BE2C (cell line): ENCODE measurements at places on chromosomes 13 and 19.

- no peak for DNase-seq
These were observed 67.1 kb downstream of the KDM4B start for GRCh38 chr19:5035793-5036697.

DNA sequence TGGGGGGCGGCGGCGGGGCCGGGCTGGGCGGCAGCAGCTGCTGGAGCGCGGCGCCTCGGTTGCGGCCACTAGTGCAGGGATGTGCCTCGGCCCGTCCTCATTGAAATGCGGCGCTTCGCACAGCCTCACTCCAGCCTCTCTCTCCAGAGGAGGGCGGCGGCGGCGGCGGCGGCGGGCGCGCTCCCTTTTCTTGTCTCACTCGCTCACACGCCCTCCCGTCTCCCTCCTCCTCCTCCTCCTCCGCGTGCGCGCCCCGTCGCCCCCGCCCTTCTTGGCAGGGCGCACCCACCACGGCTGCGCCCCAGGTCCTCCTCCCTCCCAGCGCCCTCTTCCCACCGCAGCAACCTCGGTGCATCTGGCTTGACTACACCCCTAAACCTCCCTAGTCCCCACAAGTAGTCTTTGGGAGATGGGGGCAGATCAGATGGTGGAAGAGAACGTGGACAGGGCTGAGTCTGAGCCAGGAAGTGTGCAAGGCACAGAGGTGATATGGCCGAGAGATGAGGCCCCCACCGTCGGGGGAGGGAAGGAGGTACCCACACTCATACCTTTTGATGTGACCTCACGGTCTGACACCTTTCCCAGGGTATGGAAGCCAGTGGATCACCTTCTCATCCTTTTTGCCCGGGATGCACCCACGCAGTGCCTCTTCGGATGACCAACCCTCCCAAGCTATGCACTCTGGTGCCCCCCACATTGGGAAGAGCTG is at the start of gene DCLK1:
DCLK1 (minus strand) TSS at position 161 of the 709 bp plus-strand sequence.
- DNase-seq, result peak; percentile 74

DNA sequence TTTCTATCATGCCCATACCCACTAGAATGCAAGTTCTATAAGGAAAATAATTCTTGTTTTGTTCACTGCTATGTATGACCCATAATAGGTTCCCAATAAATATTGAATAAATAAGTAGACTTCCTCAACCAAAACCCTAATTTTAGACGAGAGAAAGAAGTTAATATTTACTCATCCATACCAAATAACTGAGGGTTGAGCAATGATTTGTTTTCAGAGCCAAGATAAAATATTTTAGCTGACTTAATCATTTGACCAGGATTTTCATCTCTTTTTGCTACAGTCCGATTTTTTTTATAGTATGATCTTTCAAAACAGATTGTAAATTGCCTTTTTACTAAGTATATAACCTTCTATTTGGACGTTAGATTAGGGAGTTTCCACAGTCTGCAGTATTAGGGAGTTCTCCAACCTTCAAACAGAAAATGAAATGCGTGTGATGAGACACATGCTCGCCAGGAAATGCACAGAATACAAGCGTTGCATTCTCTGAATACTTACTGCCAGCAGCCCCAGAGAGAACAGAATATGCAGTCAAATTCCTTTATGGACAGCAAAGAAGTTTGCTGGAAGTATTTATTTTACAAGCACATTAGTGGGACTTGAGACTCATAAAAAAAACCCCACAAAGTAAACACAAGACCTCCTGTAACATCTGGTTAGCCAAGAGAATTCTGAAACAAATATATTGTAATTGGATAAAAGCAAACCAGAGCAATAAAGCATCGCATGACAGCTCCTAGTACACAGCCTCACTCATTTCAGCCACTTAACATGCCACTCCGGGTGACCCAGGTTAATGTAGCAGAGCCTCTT is 230.0 kb downstream of the MYO16 start:
- no peak for DNase-seq

DNA sequence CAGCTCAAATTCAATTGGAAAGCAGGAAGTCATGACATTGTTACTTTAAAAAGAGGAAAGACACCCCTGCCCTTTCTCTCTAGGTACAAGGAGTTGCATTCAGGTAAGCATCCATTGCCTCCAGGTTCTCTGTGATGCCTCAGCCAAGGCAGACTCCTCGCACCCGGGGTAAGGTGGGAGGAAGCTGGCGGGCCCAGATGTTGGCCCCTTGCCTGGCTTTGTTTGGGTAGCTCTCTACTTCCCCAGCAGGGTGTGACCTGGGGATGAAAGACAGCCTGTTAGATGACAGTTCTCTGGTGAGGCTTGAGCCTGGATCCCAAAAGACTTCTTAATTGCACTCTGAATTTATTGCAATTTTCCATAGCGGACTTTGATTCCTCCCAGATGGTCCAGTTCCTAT is 25.6 kb downstream of the SHISA2 start:
- DNase-seq, result no peak

- no peak for DNase-seq
These were observed 15.6 kb upstream of the NANOS3 start for GRCh38 chr19:13861392-13861713.

GRCh38 chr19:19655641-19656343 is 7.7 kb downstream of the ATP13A1 start:
- DNase-seq, result no peak

GRCh38 chr13:99425485-99426341 is 75.6 kb upstream of the TM9SF2 start:
- DNase-seq, result no peak

- peak; percentile 52 for DNase-seq
These were observed 28.4 kb upstream of the ENOX1 start for GRCh38 chr13:43815204-43815603.
